ENCODE measurements at places on chromosomes 11 and 22.
A peak's percentile ranks its signal among the peaks of the same experiment; 100 is the strongest.

- no peak for DNase-seq
Observed at GRCh38 chr22:38554281-38554680, 15.7 kb downstream of the DMC1 start.

DNA sequence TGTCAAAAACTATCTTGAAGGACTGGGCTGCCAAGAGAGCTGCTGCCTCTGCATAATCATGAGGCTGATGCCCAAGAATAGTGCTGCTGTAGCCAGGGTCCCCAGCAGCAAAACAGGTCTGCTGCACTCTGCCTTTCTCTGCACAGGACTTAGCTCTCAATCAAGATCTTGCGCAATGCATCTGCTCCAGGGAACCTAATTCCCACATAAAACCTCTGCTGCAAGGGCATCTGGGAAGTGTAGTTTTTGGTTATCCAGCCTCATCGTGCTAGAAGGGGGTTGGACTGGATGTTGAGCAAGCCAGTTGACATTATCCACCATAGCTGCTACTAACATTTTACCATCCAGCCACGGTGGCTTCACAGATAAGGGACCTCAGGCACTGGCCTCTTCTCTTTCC is 192.7 kb downstream of the C11orf91 start:
- peak; percentile 5 for DNase-seq

DNA sequence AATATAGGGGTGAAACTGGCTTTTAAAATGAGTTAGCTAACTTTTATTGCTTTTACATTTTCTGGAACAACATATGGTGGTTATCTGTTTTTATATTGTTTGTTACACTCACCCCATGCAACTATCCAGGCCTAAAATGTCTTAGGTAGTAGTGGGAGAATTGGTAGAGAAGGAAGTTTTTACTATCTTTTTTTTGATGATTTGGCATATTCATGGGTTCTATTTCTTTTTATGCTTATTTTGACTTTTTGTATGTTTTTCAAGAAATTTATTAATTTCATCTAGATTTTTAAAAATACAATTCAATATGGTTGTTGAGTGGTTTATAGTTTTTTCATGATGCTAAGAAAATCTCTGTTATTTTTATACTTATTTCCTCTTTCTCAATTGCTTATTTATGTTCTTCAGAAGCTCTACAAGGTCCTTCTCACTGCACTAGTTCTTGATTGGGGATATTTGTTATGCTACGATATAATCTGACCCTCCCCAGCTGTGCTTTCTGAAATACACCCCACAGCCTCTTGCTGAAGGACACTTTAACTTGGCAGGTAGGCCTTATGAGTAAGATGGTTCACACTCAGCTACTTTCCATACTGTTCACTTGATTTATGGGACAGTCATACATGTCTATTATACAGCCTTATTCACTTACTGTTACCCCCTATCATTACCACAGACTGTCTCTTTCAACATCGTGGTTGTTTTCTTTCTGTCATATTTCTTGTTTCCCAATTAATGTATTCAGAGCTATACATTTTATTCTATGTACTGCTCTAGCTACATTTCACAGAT is 431.2 kb downstream of the METTL15 start:
- DNase-seq, result no peak

DNA sequence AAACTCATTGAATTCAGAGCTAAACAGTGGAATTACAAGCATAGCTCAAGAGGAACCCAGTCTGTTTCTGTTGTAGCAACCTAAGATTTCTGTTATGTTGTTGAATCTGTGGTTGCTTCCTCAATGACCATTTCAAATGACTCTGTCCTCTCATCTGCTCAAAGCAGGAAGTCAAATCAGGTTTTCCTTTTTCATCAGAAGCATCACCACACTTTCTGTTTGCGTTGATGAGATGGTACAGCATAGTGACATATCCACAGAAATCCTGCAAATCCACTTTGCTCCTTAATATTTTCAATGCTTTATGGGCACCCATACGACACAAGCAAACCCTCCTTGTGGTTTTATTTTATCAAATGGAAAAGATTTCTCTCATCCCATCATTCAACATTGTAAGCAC is 12.6 kb upstream of the UCP2 start:
- DNase-seq, result peak; percentile 23

DNA sequence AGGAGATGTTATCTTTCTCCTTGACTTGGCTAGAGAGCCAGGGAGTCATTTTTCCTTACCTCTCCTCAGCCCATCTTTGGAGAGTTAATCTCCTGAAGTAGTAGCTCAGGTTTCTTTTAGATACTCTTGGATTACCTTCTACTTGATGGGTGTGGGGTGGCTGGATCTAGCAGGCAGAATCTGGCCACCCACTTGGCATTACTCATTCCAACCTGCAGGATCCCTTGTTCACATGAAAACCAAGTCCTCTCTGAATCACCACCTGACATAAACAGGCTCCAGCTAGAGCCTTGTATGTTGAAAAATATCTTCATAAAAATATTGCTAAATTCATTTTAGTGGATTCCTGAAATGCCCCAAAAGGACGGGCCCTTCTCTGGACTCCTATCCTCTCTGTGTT is 250.6 kb upstream of the PLET1 start:
- DNase-seq, result no peak

DNA sequence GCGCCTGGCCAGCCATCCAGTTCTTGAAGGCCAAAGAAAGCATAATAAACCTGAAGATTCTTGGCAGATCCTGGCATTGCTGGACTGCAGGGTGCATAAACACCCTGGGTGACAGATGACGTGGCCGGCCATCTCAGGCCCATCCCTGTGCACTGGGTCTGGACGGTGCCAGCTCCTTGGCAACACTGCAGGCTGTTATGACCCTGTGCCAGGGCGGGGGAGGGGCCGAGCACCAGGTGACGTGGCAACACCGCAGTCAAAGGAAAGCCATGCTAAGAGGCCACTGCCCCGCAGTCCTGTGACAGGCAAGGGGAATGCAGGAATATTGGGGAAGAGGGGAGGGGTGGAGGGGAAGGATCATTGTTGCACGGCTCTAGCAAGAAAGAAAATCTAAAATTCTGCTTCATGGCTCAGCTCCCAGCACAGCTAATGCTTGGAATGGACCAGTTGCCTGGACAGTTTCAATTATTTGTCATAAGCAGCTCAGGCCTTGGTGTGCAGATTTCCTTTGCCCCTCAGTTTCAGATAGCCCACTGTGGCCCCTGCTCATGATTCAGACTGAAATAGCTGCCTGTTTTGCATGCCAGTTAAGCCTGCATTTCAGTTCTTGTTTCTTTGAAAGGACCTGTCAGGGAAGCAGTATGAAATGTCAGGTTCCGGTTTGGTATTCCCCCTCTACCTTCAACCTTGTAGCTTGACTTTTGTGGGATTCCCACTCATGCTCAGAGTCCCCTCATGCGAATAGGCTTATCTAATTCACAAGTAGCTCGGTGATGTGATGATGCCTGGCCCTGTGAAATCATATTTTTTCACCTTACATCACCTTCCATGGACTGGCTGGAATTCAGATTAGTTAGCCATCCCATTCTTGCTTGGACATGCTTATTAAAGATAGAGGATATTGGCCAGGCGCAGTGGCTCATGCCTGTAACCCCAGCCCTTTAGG is 29.7 kb upstream of the DDX6 start:
- DNase-seq, result no peak

GRCh38 chr11:65305501-65306268 is 9.0 kb upstream of the CDC42EP2 start:
- no peak for DNase-seq

DNA sequence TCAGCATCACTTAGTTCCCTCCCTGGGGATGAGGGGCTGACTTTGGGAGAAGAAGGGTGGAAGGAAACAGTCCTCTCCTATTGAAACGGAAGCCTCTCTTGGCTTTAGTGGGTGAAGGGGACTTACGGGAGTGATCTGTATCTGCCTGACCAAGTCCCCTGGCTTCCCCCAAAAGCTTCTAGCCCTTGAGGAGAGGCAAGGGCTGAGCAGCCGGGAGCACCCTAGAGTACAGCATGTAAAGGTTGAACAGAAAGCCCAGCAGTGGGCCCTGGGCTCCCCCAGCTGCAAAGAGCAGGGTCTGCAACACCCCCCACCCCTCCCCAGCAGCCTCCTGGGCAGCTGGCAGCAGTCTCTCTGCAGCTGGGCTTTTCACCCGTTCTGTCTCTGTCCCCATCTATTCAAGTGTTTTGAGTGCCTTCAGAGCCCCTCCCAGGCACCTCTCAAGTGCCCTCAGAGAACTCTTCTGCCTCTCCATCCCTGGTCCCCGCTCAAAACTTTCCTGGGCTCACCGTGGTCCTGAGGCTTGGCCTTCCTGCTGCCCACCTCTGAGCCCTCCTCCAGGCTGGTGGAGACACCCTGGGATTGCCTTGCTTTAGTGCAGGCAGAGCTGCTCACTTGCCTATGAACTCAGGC is 2.7 kb downstream of the CAPN5 start:
- DNase-seq, result no peak

- DNase-seq, result no peak
Observed at GRCh38 chr22:50544078-50544745, 1.5 kb upstream of the KLHDC7B start.

- no peak for DNase-seq
Observed at GRCh38 chr22:39666926-39667325, 96.4 kb downstream of the CACNA1I start.

GRCh38 chr11:21650961-21651360 is 541.9 kb upstream of the ANO5 start:
- DNase-seq, result no peak

DNA sequence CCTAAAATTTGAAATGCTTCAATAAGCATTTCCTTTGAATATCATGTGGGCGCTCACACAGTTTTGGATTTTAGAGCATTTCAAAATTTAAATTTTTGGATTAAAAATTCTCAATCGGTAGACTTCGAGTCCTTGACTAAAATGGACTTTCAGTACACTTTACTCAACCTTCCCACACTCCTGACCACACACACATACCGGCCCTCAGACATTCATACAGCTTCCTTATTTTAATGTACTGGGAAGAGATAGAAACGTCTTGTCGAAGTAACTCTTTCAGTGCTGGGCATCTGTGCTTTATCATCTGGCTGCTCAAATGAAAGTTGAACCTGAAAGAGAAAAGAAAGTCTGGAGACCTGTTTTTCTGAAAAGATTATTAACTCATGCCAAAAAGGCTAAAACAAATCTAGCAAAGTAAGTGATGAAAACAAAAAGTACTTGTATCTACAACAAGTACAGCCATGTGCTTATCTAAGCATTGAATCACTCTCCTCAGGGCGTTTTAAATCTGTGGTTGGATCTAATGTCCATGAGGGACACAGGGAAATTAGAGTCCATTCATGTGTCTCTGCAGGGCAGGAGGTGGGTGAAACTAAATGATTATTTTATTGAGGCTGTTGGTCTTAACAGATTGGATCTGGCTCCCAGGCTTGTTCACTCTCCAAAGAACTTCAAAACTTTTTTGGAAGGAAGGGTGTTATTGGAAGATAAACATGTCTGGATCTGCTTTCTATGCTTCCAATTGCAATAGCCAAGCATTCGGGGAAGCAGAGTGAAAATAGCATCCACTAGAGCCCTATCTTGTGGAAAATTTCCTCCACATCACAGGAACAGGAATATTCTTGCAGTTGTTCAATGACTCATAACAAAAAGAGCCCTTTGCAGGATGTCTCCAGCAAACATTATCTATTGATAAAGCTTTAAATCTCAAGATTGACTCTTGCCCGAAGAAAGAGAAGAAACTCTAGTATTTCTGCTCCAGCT is 47.0 kb downstream of the CARD18 start:
- no peak for DNase-seq

GRCh38 chr11:5203366-5203765 is 2.9 kb upstream of the OR51V1 start:
- no peak for DNase-seq
